ENCODE measurements at places on chromosomes 1 and 21.
A peak's percentile ranks its signal among the peaks of the same experiment; 100 is the strongest.

DNA sequence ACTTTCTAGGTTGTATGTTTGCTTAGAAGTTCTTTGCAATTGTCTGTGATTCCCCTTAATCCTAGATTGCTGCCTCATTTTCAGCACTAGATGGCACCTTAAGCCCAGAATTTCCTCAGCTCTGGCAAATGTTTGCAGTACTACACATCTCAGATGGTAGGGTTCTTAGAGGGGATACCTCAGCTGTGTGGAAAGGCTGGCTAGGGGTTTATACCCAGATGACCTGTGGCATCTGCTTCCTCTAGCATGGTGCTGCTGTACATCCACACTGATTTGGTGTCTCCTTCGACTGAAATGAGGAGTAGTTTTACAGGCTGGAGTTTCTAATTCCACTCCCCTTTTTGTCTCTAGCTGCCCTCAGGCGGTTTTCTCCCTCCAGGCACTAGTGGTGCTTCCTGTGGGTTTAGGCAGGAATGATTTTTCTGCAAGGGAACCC is 23.5 kb downstream of the ASB17 start:
- DNase-seq: no peak

DNA sequence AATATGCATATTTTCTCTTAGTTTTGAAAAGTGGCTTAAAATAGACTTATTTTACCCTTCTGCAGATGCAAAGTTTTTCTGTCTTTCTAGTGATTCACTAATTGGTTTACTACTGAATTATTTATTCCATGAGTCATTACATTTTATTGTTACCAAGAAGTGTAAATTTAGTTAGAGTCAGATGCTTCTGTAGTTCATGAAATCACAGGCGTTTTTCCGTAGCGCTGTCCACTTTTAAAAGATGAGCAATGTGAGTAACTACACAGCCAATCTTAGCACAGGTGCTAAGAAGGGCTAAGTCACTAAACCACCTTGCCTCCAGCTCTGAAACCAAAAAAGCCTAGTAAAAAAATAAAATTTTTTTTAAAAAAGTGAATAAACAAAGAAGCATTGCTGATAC is 24.7 kb downstream of the RGS13 start:
- DNase-seq: no peak

GRCh38 chr1:19222979-19223824 is 13.1 kb upstream of the UBR4 start:
- DNase-seq: no peak

DNA sequence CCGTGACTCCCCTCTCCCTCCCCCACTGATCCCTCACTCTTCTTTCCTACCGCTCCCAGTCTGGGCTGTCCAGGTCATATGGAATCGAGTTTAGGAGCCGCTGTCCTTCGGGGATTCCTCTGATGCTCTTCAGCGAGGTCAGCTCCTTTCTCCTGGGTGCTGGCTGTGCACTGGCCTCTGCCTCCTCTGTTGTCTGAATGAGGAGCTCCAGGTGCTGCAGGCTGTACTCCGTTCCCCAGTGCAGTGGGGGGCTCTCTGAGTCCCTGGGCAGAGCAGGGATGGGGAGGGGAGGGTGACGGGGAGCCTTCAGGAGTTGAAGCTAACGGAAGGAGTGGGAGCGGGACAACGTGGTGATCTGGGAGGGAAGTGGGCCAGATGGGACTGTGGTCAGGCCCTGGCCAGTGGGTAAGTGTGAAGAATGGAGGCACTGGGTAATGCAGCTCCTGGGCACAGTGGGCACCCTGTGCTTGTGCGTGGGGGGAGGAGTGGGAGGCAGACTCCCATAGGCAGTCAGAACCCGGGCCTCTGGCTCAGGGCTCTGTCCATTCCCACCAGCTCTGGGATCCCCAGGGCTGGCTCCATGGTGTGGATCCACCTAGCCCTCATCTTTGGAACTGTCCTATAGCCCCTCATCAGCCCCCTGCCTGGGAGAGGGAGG is 59.5 kb upstream of the TLR5 start:
- no peak for DNase-seq

GRCh38 chr21:34724857-34725195 is 56.0 kb downstream of the CLIC6 start:
- DNase-seq: no peak

DNA sequence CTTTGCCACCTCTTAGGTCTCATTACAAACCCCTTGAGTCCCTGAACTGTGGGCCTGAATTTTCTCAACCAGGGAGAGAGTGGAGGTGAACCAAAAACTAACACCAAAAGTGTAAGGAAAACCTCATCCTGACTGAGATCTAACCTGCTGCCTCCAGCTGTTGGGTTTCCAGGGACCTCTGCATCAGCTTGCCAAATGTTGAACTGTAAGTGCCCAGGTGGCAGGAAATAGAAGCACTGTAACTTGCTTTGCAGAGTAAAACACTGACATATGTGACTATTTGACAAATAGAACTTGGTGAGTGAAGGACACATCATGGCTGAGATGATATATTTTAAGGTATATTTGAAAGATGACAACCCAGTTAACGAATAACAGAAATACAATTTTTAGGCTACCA is 48.4 kb upstream of the NR5A2 start:
- no peak for DNase-seq

GRCh38 chr21:28220680-28221079 is 772.0 kb downstream of the LTN1 start:
- DNase-seq: no peak

DNA sequence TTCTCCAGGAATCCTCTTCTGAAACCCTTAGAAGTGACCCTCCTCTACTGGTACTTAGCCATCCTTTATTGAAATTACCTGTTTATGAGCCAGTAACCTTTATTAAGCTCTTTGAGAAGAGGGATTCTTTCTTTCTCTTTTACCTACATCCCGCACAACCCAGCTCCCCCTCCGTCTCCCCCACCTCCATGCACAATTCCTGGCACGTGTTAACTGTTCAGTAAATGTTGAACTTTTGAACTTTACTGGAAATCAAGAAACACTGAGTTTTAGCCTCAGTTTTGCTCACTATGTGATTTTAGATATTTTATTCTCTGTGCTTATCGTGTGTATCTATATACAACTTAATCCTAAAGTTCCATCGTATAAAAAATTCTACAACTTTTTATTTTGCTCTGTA is 1.8 kb downstream of the TMED5 start:
- DNase-seq: no peak

DNA sequence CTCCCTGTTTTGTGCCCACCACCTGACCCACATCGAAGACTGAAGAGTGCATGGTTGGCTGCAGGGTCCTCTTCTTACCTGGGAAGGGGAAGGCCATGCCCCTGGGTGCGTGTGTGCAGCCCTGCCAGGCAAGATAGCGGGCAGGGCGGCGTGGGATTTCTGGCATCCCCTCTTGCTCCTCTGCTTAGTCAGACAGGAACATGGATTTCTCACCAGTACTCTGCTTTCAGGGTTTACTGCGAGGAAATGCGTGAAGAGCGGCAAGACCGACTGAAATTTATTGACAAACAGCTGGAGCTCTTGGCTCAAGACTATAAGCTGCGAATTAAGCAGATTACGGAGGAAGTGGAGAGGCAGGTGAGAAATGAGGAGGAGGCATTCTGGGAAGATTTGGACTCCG is 15.5 kb upstream of the MIIP start:
- DNase-seq: no peak

GRCh38 chr1:242774256-242774655 is 249.8 kb upstream of the PLD5 start:
- no peak for DNase-seq

DNA sequence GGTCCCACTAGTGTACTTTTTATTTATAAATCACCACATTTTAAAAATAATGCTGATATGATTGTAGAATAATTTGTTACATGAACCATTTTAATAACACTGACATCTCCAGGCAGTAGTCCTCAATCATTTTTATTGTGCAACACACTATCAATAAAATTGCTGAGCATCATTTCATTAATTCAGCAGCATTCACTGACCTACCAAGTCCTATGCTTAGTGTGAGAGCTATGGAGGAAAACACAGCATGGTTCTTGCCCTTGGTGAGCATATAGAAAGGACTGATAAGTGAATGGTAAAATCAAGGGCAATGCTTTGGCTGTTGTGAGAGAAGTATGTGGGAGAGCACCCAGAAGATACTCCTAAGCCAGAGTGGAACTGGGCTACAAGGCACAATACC is 119.7 kb downstream of the KCNT2 start:
- DNase-seq: no peak

DNA sequence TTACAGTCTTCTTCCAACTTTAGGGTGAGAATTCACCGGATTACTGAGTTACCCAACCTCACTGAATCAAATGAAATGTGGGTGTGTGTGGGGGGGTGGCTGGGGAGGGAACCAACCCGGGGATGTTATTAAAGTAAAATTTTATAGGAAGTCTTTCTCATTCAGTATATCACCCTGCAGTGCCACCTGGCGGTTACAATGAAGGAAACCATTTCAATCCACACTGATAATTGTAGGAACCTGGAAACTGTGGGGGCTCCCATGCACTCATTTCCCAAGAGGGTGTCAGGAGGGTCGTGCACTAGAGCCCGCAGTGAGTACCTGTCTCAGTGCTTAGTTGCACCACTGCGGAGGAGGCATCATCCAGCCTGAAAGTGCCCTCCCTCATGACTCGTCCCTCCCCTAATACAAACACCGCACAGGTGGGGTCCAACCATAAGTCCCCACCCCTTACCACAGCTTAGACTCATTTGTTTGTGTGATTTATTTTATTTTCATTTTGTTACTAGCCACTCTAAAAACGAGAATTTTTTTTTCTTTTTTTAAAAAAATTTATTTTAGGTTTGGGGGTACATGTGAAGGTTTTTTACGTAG is 29.1 kb upstream of the IGSF5 start:
- no peak for DNase-seq

GRCh38 chr1:46413596-46413985 is 19.5 kb downstream of the FAAH start:
- DNase-seq: no peak

DNA sequence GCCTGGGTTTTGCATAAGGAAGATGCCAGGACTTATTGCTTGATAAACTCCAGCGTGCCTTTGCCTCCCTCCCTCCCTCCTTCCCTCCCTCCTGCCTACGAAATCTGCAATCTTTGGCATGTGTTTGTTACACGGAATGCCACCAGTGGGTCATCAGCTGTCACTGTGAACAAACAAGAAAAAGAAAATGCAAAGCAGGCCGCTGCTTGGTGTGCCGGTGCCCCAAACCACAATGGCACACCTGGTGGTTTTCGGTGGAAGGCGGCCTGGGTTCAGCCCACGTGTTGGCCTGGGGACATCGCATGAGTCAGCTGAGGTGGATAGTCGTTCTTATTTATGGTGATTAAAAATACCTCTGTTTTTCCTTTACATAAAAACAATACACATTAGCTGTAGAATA is 16.3 kb upstream of the IFNLR1 start:
- no peak for DNase-seq

DNA sequence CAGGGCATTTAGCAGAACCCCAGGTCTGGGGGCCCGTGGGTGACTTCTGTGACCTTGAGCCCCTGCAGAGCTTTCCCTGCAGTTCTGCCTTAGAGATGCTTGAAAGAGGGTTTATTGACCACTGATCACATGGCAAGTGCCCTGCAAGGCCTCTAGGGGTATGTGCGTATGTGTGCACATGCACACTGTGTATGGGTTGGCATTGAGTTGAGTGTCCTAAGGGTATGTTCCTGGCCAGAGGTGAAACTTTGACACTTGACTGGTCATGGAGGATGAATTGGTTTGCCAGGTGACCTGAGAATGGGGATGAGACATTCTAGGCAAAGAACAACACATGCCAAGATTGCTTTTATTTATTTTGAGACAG is 17.1 kb downstream of the NUDC start:
- DNase-seq: no peak

DNA sequence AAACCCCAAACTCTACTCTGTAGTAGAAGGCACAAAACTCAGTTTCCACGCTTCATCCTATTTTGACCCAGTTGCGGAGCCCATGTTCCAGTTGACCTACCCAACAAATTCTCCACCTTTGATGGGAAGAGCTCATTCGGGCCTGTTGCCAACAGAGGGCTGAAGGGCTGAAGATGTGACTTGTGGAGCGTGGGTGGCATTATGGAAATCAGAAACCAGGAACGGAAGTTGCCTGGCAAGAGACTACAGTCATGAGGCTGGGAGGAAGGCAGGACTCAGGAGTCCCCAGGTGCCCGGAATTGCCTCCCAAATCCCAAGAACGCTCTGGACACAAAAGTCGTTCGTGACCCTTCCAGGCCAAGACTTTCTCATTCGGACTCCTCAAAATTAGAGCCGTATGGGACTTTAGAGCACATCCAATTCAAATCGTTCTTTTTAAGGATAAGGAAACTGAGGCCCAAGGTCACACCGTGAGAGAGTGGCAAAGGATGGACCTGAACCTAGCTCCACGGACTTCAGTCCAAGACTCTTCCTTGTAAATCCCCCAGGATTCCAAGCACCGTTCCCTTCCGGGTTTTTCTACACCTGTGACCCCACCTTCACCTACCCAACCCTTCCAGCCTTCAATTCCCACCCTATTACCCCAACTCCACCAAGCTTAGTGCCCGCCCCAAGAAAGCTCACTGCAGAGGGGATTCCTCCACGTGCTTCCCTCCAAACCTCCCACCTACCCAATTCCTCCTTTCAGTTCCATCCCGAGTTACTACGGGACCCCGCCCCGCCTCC is 739 bp downstream of the SMG5 start:
- no peak for DNase-seq

GRCh38 chr21:38220270-38220737 is 36.5 kb upstream of the KCNJ15 start:
- no peak for DNase-seq

DNA sequence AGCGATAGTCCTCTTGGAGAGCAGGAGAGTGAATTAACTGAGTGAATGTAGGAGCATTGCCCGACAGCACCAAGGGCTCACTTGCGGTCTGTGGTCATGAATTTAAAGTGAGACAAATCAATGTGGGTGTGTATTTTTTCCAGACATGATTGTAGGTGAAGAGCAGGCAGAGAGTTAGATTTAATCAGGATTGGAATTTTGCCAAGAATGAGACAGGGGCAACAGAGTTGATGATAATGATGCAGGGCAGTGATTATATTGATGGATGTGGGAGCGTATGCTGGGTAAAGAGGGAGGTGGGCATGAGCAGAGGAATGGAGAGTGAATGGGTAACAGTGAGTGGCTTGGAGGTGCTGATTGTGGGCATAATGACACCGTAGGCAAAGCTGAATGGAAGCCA is 20.0 kb upstream of the SYT6 start:
- DNase-seq: no peak

- DNase-seq: no peak
These were observed 253.1 kb downstream of the SIPA1L2 start for GRCh38 chr1:232376632-232377493.

DNA sequence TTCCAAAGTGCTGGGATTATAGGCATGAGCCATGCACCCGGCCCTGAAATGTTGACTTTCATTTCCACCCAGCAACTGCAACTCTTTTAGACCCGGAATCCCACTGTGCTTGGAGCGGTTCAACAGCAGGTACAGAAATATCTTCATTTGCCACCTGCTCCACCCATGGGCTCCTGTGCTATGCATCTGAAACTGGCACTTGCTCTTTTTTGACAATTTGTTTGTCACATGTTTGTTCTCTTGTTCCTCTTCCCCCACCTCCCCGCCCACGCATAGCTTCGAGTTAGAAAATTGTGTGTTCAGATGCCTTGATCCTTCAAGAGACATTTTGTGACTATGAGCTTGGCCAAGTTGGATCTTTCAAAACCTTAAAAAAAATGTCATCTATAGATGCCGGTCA is 2.4 kb upstream of the IFNLR1 start:
- peak; percentile 37 for DNase-seq

- DNase-seq: no peak
These were observed 210.8 kb downstream of the COL11A1 start for GRCh38 chr1:102897557-102897956.
